ENCODE measurements at places on chromosomes 2 and 18. TPM values are rescaled to one million over a fixed set of nuclear protein-coding genes. Genes with fewer than 3 reads are reported as not detected.

Gene GPD2
- polyA plus RNA-seq: 5.7 TPM

Gene KCNE4
- 1.5 TPM for polyA plus RNA-seq

Gene REG3G
- polyA plus RNA-seq: 0.56 TPM

Gene FAM210A
- polyA plus RNA-seq: 11.2 TPM

Gene COL4A4
- polyA plus RNA-seq: 0.18 TPM

Gene ZNF516
- polyA plus RNA-seq: 4.7 TPM

Gene TGIF1
- polyA plus RNA-seq: 28.1 TPM

Gene ARL4C
- 3.0 TPM for polyA plus RNA-seq

Measured in adipose tissue (tissue), 3 donors.